ENCODE measurements at places on chromosomes 4 and X. TPM values are rescaled to one million over a fixed set of nuclear protein-coding genes. Genes with fewer than 3 reads are reported as not detected.

The TMEM154 gene
- total RNA-seq, result 8.1 TPM

The BRS3 gene
- not detected for total RNA-seq

The CT45A9 gene
- total RNA-seq, result not detected

The VEGFC gene
- 54.5 TPM for total RNA-seq

The RNF128 gene
- 0.20 TPM for total RNA-seq

The SPOCK3 gene
- total RNA-seq, result 0.81 TPM
